ENCODE measurements at places on chromosomes 2 and 18.
A peak's percentile ranks its signal among the peaks of the same experiment; 100 is the strongest.

DNA sequence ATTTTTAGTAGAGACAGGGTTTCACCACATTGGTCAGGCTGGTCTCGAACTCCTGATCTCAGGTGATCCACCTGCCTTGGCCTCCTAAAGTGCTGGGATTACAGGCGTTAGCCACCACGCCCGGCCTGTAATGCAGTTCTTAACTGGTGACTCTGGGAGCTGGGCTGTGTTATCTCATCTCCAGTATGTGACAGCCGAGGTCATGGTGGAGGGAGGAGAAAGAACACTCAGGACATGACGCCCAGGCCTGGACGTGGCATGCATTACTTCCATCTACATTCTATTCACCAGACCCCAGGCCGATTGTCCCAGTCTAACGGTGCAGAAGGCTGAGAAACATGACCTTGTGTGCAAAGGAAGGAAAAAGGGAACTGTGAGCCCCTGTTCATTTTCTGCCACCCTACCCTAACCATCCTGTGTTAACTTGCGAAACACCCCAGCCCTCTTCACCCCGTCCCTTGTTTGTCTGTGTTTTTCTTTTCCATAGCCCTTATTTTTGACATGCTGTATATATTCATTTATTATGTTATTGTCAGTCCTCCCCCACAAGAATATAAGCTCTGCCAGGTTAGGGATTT lies 88.1 kb upstream of the ASAP2 start:
- DNase-seq = no peak

DNA sequence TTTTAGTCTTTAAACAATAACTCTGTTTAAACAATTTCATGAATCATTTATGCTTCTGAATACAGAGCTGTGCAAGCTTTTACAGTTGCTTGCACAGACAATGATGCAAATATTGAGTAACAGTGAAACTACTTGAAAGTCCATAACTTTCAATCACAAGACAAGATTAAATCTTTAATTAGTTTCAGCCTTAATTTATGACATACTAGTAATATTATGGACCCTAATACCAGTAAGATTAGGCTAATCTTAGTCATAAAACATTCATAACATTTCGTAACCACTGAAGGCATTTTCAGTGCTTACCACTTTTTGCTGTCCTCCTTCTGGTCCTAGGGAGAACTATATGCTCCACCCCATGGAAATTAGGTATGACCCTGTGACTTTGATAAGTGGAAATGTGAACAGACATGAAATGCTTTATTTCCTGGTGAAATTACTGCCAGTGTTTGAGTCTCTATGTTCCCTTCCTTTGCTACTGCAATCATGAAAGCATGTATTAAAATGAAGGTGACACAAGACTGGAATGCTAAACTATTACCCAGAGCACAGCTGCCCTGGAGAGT lies 1.8 kb upstream of the COBLL1 start:
- DNase-seq = no peak

DNA sequence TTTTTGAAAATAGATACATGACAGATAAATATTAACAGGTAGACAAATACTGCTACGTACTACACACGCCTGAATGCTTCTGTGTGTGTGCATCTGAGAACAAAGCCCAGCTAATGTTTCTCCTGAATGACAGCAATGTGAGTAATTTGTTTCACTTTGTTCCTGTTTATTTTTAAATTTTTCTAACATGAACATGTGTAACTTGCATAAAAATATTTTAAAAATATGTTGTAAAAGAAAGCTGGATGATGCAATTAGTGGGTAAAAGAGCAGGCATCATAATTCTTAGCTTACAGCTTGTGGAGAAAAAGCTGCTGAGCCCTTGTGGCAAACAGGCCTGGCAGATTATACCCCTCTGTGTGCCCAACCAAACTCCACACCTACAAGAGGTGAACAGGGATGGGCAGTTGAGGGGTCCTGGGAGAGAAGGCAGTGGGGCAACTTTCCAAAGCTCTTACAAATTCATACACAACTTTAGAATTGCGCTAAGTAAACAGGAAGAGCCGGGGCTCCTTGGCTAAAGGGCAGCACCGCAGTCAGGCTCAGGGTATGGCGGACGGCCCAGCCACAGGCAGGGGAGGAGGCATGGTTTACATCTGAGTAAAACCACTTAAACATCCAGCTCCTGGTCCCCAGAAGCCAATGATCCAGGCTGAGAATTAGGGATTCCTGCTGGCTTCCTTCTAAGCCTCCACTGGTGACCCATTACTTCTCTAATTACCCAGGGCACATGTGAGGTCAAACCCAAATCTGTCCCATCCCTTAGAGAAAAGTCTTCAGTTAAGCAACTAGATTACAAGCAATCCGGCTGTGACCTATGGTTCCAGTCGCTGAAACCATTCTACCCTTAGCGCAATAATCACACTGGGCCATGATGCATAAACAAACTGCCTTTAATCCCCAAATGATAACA lies 14.0 kb downstream of the PXDN start:
- DNase-seq = peak; percentile 39

DNA sequence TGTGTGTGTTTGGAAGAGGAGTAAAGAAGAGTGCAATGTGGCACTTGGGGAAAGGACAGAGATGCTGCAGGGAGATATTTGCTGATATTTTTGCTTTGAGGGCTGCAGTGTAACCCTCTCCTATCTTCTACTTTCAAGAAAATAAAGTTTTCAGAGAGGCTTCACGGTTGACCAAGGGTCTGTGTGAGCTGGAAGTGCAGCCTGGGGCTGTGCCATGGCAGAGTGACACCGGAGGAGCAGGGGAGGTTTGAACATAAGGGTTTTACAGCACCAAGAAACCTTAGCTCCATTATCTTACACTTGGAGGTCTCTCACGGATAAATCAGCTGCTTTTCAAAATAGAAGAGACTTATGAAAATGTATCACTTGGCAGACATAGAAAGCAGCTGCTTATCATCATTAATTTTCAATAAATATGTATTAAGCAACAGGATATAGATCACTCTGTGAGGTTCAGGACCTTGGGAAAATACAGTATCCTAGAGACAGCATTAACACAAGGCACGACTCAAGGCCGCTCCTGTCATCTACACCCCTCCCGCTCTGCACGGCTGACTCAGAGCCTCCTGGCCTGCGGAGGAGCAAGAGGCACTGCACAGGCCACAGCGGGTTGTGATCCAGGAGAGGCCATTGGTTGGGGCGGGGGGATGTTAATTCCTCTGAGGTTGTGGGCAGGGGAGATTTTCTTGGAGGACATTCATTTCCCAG lies 127.8 kb downstream of the COPS8 start:
- DNase-seq = no peak

- no peak for DNase-seq
Observed at GRCh38 chr2:179686718-179687342, 174.6 kb downstream of the ZNF385B start.

- DNase-seq = no peak
Observed at GRCh38 chr2:28444956-28445355, 50.9 kb upstream of the PLB1 start.

GRCh38 chr2:73837847-73838585 lies 9.3 kb downstream of the STAMBP start:
- no peak for DNase-seq

DNA sequence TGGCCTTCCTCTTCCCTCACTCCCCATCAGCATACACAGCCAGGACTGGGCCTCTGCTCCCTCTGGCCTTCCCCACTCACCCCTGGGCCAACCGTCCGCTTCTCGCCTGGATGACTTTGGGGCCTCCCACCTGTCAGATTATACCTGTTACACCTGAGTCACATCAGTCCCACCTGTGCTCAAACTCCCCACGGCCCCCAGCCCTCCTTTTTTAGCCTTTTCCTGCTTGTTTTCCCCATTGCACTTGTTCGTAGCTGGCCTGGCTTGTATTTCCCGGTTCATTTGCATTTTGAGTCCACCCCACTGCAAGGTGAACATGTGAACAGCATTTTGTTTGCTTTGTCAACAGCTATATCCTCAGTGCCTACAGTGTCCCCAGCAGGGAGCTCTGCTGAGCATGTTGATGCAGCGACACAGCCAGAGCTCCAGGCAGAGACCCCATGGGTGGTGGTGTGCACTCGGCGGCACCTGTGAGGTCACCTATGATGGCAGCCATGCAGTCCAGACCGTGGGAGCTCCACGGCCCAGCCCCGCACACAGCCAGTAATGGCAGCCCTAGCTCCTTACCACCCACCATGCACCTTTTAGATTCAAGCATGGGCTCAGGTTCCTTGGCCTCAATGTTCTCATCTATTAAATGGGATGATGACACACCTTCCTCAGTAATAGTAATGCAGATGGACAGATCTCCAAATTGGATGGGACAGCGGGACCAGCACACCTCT lies 276.4 kb upstream of the HS6ST1 start:
- DNase-seq = no peak

DNA sequence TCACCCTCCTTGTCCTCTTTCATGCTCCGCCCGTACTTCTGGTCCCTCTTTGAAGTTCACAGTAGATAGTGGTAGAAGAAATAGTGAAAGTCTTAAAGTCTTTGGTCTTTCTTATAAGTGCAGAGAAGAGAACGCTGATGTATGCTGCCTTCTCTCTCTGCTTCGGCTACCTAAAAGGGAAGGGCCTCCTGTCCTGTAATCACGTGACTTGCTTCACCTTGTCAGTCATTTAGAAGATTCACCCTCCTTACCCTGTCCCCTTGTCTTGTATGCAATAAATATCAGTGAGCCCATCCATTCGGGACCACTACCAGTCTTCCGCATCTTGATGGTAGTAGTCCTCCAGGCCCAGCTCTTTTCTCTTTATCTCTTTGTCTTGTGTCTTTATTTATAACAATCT lies 144.6 kb downstream of the ARL4C start:
- no peak for DNase-seq

DNA sequence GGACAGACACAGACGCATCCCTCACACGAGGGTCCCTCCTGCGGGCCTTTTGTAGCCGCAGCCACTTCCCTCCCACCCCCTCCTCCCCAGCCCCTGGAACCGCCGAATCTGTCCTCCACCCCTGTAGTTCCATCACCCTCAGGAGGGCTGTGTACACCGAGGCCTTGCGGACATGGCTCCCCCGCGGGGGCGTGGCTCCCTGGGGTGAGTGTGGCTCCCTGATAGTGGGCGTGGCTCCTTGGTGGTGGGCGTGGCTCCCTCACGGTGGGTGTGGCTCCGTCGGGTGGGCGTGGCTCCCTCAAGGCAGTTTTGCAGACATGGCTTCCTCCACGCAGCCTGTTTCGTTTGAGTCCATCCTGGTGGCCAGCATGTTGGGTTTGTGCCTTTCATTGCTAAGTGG lies 420.7 kb upstream of the SALL3 start:
- DNase-seq = no peak

DNA sequence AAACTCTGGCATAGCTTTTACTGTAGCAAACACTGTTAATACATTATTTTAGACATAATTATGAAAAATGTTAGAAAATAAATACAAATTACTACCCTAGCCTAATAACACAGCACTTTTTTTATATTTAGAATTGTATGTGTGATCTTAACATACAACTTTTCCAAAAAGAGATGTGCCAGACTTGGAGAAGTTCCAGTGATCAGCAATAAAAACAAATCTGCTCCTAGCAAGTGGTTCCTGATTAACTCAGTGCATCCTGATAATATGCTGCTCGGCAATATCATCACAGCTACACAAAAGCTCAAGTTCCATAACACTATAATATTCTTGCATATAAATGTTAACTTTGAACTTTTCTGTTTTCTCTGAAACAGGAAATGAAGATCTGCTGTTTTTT lies 22.4 kb upstream of the PTPRM start:
- no peak for DNase-seq

DNA sequence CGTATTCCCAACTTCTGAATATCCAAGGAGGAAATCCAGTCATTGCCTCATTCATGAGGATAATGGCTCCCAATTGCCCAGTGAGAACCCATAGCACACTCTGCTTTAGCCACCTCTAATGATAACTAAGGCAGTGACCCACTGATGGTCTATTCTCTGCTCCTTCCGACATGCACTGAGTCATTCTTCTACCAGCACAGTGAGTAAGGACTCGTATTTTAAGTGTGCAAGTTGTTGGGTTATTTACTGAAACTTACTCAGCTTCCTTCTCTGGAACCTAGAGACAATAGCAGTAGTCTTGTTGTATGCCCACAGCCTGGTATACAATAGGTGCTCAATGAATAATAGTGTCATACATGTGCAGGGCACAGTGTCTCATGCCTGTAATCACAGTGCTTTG lies 81.1 kb upstream of the ZNF397 start:
- DNase-seq = no peak

- no peak for DNase-seq
Observed at GRCh38 chr18:35038881-35039491, 2.2 kb upstream of the MAPRE2 start.

DNA sequence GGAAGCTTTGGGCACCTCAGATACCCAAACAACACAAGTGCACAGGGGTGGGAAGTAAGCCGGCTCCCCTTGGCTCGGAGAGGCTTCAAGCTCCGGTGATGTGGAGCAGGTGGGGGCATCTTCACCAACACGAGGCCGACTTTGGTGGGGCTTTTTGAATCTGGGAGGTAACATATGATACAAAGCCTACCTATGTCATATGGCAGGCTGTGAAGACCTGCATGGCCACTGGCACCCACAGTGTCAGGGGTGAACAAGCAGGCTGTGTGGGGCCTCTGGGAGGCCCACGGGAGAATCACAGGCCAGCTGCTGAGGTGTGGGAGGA lies 109.0 kb downstream of the EIPR1 start:
- DNase-seq = no peak

GRCh38 chr18:72410399-72410798 lies 133.7 kb downstream of the CBLN2 start:
- no peak for DNase-seq

DNA sequence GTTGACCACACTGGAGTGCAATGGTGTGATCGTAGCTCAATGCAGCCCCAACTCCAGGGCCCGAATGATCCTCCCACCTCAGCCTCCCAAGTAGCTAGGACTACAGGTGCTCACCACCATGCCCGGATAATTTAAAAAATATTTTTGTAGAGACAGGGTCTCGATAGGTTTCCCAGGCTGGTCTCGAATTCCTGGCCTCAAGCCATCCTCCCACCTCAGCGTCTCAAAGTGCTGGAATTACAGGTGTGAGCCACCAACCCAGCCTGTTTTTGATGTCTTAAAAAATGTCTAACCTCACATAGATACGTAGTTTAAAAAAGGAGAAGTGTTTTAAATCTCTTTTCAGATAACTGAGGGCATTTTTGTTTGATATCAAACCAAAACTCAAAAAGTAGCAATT lies 37.6 kb downstream of the IMPA2 start:
- DNase-seq = no peak
